Amniotic epithelial cell (primary cell): ENCODE measurements at places on chromosomes 12 and 14.
A peak's percentile ranks its signal among the peaks of the same experiment; 100 is the strongest.

- no peak for DNase-seq
Measured at GRCh38 chr12:1003600-1004271, 12.7 kb downstream of the ERC1 start.

DNA sequence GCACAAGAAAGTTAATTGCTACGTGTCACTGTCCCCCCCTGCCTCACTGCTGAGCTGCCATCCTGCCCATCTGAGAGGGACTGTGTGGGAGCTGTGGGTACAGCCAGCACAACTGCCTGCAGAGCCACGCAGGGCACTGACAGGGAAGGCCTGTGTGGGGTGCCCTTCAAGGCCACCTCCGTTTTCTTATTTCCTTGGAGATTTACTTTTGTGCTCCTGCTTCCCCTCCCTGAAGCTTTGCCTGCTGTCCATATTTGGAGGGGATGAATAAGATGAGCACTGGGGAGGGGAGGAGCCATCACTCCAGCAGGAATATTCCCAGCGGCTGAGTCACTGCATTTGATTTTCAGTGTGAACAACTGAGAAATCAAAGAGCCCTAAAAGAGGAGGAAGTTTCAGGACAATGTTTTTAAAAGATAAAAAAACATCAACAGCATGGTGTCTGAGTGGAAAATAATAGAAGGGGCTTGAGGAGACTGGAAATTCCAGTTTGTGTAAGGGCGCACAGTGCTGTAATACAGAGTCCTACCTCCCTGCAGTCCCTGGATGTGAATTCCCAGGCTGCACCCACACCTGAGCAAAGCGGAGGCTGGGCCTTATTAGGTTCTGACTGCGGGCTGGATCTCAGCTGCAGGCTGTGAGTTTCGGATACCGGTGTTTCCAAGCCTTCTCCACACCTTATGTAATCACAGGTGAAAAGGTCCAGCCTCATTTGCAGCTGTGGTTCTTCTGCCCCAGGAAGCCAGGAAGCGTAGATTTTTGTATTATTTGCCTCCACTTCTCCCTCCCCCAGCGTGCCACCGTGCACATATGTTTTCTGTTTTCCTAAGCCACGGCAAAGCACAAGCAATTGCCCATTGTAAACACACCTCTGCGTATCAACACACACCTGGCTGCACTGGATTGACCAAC is 192.6 kb upstream of the BCL2L14 start:
- peak; percentile 73 for DNase-seq

GRCh38 chr12:108169708-108170107 is 40.6 kb downstream of the WSCD2 start:
- no peak for DNase-seq

DNA sequence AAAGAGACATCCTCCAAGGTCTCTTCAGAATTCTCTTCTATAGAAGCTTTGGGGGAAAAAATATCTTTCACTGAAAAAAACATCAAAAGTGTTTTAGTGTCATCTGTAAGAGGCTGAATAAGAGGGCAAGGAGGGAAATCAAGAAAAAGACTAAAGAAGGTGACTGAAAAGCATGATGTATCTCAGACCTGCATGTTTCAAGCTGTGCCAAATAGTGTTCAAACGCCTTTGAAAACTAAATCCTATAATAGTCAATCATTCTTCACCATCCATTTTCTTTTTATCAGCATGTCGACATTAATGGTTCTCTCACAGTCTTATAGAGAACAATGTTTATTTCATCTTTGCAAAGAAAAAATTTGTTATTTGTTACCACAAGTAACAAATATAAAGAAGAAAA is 94.5 kb downstream of the CEP128 start:
- DNase-seq, result no peak

GRCh38 chr12:108798551-108799221 is 58.7 kb downstream of the SSH1 start:
- DNase-seq, result peak; percentile 65

GRCh38 chr14:87705439-87705896 is 287.5 kb downstream of the GALC start:
- DNase-seq, result no peak

GRCh38 chr12:16175840-16176239 is 101.6 kb downstream of the SLC15A5 start:
- peak; percentile 63 for DNase-seq

DNA sequence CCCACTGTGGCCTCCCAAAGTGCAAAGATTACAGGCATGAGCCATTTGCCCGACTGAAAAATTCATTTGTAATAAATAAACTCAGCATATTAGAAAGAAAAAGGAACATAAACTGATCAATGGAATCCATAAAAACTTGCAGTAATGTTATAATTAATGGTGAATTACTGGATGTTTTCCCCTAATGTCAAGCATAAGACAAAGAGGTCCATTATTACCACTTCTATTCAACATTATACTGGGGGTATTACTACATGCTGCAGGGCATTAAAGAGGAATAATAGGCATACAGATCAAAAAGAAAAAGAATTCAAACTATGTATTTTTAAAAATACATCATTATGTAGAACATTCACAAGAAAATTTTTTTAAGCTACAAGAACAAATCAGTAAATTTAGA is 926.8 kb downstream of the LRFN5 start:
- no peak for DNase-seq

GRCh38 chr14:92247947-92248346 is 75.0 kb upstream of the SLC24A4 start:
- DNase-seq, result no peak

DNA sequence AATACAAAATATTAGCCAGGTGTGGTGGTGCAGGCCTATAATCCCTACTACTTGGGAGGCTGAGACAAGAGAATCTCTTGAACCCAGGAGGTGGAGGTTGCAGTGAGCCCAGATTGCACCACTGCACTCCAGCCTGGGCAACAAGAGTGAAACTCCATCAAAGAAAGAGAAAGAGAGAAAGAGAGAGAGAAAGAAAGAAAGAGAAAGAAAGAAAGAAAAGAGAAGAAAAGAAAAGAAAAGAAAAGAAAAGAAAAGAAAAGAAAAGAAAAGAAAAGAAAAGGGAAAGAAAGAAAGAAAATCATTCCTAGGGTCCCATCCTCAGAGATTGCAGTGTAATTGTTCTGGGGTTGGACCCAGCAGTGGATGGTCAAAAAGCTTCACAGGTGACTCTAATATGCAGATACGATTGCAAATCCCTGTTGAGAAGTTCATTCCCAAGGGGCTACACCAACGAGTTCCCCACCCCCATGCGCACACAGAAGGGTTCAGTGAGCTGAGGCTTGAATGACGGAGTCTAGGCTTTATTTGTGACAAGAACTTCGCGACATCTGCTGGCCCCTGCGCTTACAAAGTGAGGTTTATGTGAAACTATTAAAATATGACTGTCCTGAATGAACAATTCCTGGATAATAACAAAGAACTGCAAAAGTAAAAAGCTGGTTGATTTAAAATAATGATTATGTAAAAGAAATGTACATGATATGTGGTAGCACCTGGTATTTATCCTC is 17.4 kb upstream of the RNASE12 start:
- DNase-seq, result no peak

DNA sequence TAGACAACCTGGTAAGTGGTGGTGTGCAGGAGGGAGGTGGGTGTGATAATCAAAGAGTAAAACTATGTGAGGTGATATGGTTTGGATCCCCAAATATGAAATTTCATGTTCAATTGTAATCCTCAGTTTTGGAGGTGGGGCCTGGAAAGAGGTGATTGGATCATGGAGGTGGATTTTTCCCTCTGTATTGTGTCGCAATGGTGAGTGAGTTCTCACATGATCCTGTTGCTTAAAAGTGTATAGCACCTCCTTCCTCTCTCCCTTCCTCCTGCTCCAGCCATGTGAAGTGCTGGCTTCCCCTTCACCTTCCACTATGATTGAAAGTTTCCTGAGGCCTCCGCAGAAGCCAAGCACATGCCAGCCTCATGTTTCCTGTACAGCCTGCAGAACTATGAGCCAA is 270.2 kb upstream of the FOXG1 start:
- DNase-seq, result no peak

DNA sequence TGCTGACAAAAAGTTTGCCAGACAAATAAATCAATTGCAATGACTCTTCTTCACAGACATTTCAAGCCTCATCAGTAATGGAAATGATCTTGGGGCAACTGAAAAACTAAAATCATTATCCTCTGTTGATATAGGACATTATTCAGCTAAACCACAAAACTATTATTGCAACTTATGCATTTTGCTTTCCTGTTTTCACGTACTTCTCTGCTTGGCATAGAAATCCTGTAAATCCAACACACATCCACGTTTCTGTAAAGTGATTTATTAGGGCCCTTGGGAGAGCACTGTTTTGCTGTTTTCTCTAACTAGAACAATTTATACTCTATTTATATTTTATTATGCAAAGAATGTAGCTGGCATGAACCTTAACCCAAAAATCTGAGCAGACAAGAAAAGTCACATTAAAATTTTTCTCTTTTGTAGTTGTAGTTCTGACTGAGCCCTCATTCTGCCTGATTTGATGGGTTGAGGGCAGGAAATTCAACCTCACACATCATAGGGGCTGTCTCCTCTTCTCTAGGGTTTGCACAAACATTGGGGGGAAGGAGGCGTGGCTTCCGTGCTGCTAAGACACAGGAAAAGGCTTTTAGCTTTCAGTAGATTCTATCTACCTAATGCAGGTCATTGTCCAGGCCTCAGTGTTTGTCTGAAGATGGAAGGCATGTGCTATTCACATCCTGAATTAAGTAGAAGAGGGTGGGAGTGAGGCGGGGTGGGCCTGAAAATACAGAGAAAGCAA is 11.5 kb upstream of the NUP107 start:
- DNase-seq, result no peak

- no peak for DNase-seq
Measured at GRCh38 chr14:104843442-104844305, 21.4 kb upstream of the CEP170B start.

DNA sequence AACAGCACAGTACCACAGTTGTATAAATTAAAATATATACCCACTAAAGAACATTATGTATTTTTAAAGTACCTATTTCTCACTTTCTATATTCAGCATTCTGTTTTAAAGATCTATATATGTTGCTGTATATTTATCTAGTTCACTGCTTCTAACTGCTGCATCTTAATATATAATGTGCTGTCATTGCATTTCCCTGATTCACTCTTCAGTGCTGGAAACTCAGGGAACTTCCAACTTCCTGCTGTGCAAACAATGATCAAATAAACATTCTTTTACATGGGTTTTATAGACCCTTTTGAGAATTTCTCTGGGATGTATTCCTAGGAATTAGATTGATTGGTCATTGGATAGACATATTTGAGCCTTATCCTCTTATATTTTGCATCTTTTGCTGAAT is 379.1 kb downstream of the APAF1 start:
- no peak for DNase-seq
